ENCODE measurements at places on chromosomes 7 and 10. TPM values are rescaled to one million over a fixed set of nuclear protein-coding genes. Genes with fewer than 3 reads are reported as not detected.
A peak's percentile ranks its signal among the peaks of the same experiment; 100 is the strongest.

MAD1L1 gene
- 67.6 TPM for total RNA-seq

MRLN gene
- not detected for total RNA-seq

DNA sequence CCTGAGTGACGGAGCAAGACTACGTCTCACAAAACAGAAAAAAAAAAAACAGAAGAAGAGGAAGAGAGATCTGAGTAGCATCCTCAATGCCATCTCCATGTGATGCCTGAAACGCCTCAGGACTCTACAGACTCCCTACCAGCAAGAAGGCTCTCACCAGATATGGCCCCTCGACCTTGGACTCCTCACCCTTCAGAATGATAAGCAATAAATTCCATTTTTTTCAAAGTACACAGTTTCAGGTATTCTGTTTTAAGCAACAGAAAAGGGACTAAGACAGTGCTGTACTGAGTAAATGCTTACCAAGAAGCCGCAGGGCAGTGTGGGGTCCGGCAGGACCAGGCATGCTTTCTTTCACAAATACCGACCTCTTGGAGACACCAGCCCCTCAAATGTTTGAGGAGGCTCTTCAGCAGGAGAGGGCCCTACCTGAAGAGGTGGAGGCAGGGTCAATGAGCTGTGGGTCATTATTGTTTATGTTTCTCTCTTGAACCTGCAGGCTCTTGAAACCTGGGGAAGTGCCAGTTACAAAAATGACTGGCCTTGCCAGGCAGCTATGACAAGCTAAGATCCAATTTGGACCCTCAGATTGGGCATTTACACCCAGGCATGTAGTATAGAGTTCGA, 204.1 kb upstream of the LYZL1 start:
- DNase-seq, result no peak

DNA sequence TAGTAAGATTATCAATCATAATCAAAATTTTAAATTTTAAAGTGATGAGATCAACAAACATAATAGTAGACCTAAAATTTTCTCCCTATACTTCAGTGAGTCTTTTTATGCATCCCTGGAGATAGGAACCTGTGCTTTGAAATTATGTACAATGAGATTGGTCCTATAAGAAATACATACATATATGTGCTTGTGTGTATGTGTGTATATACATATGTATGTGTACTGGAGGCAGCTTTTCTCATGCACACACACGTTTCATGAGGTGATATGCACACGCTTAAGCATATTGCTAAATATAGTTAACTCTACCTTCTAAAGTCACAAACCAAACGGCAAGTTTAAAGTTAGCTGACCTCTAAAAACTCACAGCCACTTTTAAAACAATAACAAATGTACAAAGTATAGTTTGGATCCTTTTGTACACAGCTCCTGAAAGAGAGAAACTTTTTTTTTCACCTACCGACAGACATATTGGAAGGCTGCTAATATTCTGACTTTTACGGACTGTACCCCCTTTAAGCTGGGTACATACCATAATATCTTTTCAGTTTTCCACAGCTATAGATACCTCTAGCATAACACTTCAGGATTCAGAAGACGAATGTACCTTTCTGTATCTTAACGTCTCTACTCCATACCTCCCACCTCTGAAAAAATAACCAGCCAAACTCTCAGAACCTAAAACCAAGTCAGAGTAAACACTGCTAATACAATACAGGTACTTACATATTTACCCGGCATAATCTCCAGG, 3.3 kb downstream of the ITGB1 start:
- no peak for DNase-seq

DNA sequence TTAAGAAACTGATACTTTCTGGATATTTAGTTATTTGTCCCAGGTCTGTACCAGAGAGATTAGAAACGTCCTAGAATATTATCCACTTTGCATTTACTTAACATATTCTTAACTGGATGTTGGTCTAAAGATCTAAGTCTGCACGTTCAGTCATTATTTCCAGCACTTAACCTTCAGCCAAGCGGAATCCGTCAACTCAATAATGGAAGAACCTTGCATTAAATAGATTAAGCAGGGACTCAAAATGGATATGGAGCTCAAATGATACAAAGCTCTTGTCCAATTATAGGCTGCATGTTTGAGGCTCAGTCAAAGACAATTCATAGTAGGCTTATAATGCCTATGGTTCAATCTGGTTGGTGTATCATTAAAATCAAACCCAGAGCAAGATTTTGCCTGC, 162.9 kb downstream of the SEMA3D start:
- no peak for DNase-seq

DNA sequence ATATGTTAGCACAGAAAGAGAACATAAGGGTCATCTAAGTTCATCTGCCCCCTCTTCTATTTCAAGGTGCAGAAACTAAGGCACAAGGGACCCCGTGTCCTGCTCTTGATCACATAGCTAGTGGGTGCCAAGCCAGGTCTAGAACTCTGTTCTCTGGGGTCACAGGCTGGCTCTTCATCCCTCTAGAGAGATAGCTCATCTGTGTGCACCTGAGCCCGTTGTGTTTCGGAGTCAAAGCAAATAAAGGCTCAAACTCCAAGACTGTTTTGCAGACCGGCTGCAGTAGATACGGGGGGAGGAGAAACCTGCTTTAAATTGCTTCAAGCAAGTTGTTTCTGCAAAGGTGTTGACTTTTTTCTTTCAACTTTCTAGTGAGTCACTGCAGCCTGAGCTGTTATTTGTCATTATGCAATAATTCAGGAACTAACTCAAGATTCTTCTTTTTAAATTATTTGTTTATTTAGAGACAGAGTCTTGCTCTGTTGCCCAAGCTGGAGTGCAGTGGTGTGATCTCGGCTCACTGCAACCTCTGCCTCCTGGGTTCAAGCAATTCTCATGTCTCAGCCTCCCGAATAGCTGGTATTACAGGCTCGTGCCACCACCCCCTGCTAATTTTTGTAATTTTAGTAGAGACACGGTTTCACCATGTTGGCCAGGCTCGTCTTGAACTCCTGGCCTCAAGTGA, 6.5 kb downstream of the BLVRA start:
- peak; percentile 67 for DNase-seq

Data from fibroblast of villous mesenchyme (primary cell).